Hematopoietic multipotent progenitor cell treated with erythropoietin and hydrocortisone succinate and interleukin-3 and kit ligand, for 6 days (in vitro differentiated cells): ENCODE measurements at places on chromosomes 1 and 21.

DNA sequence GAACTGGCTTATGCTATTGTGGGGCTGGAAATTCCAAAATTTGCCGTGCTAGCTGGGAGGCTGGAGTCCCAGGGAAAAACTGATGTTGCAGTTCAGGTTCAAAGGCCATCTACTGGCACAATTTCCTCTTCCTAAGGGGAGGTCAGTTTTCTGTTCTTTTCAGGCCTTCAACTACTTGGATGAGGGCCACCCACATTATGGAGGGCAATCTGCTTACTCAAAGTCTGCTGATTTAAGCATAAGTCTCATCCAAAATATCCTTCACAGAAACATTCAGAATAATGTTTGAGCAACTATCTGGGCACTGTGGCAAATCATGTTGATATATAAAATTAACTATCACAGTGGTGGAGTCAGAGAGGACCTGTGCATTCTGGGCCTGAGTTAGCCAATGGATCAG, 21.2 kb upstream of the PTGFR start:
- DNase-seq = no peak

DNA sequence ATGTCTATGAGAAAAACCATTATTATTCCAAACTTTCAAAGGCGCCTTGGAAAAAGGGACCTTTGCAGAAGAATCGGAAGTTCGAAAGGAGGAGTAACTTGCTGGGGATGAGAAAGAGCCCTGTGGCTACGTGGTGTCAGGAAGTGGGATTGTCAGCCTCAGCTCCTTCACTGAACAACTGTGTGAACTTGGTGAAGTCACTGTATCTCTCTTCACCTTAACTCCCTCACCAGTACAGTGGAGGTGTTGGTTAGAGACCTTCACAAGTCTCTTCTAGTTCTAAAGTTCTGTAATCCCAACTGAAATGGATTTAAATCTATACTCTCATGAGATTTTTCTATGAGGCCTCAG, 285.6 kb downstream of the CACNA1E start:
- DNase-seq = no peak

- DNase-seq = no peak
Measured at GRCh38 chr1:79472067-79472656, 465.6 kb upstream of the ADGRL4 start.

- DNase-seq = no peak
Measured at GRCh38 chr1:99645699-99646531, at the start of gene PALMD. TSS of gene PALMD (plus strand) at chr1:99646113. CDS start at chr1:99646318, 205 bp downstream.

- no peak for DNase-seq
Measured at GRCh38 chr1:235018161-235018560, 110.5 kb downstream of the TOMM20 start.

GRCh38 chr1:55143684-55144083, 71.5 kb downstream of the USP24 start:
- peak; percentile 66 for DNase-seq

GRCh38 chr21:14838400-14838799, 226.4 kb downstream of the NRIP1 start:
- DNase-seq = no peak

GRCh38 chr1:203629507-203630082, 3.0 kb downstream of the ATP2B4 start:
- DNase-seq = peak; percentile 58

DNA sequence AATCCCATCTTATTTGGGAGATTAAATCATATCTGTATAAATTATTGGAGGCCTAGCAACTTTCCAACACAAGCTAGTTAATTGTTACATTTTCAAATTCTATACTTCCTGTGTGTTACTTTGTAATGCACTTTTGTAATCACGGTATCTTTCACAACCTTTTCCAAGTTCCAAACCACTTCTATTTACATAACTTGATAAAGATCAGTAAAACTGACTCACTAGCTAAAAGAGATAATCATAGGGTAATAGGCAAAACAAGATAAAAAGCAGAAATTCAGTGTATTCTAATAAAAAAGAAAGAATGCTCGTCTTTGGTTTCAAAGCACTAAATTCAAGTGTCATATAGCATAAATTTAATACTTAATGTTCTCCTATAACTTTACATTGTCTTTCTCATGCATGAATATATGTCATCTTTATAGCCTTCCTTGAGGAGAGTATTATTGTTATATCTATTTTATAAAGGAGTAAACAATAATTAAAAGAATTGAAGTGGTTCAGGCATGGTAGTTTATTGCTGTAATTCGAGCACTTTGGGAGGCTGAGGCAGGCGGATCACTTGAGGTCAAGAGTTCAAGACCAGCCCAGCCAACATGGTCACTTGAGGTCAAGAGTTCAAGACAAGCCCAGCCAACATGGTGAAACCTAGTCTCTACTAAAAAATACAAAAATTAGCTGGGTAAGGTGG, 66.4 kb downstream of the RGS13 start:
- peak; percentile 70 for DNase-seq

- DNase-seq = no peak
Measured at GRCh38 chr1:186683652-186684410, 3.6 kb upstream of the PTGS2 start.

DNA sequence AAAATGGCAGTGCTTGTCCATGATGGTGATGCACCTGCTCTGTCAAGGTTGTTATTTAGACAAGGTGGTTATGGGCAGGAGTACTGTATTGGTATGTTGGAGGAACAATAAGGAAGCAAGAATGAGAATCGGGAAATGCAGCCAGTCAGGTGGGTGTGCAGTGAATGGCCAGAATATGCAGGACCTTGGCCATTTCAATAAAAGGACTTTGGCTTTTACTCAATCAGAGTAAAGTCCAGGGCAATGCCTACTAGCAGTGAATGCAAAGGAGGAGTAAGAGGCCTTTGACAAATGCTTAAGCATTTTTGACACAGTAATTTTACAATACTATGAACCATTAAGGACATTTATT, 2.4 kb upstream of the CHML start:
- no peak for DNase-seq

GRCh38 chr1:73197972-73198371, 915.6 kb upstream of the NEGR1 start:
- no peak for DNase-seq

GRCh38 chr1:156114919-156115513, 505 bp downstream of the LMNA start:
- DNase-seq = peak; percentile 63

- no peak for DNase-seq
Measured at GRCh38 chr1:26210147-26210870, 19.9 kb downstream of the CATSPER4 start.

DNA sequence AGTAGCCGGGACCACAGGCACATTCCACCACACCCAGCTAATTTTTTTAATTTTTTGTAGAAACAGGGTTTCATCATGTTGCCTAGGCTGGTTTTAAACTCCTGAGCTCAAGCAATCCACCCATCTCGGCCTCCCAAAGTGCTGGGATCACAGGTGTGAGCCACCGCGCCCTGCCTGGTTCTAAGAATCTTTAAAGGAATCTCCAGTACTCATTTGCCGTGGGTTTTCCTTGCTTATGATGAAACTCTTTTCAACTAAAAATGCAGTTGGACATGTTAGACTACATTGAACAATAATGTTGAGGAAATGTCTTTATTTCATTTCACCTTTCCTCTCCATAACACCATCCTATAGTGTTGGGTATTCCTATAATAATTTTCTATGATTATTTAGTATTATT, 121.6 kb downstream of the ZNF281 start:
- no peak for DNase-seq

GRCh38 chr1:31032266-31032665, 33.3 kb downstream of the PUM1 start:
- DNase-seq = no peak

- DNase-seq = peak; percentile 68
Measured at GRCh38 chr1:116763787-116764465, 9.7 kb downstream of the CD2 start.

DNA sequence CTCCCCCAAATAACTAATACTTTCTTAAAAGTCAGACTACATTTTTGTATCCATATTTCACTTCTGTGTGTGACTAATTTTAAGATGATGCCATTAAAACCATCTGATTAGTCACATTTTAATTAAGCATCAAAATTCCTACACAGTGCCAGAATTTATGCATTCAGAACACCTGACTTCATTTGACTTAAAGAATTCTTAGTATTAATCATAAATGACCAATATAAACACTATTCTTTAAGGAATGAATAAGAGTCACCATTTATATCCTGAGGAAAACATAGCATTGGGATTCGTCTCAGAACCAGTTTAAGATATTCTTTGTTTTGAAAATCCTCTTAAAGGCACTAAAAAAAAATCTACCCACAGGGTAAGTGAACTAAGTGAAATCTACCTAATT, 37.0 kb downstream of the TM2D1 start:
- no peak for DNase-seq
